ENCODE measurements at places on chromosomes 2 and 18. TPM values are rescaled to one million over a fixed set of nuclear protein-coding genes. Genes with fewer than 3 reads are reported as not detected.

The SCYGR3 gene
- not detected for total RNA-seq

The CCDC74A gene
- 9.5 TPM for total RNA-seq

The KRCC1 gene
- 23.6 TPM for total RNA-seq

The MAP3K20 gene
- total RNA-seq = 25.6 TPM

The MERTK gene
- total RNA-seq = 32.2 TPM

The SCN9A gene
- total RNA-seq = 5.3 TPM

The CCBE1 gene
- 2.2 TPM for total RNA-seq

The LYPD6 gene
- total RNA-seq = 1.1 TPM

The MZT2B gene
- 160 TPM for total RNA-seq

The DSG4 gene
- not detected for total RNA-seq

The FRZB gene
- 12.9 TPM for total RNA-seq

The ACMSD gene
- total RNA-seq = 44.0 TPM

The PIEZO2 gene
- total RNA-seq = 4.1 TPM

The AAK1 gene
- 93.7 TPM for total RNA-seq

The GTF3C2 gene
- total RNA-seq = 59.3 TPM

The CAPN14 gene
- 0.25 TPM for total RNA-seq

The SERPINB10 gene
- total RNA-seq = not detected

The CMPK2 gene
- 4.5 TPM for total RNA-seq

The ZNF892 gene
- 6.2 TPM for total RNA-seq
